ENCODE measurements at places on chromosomes 7 and 10.

- DNase-seq: no peak
These were observed 12.8 kb upstream of the FRAT2 start for GRCh38 chr10:97347317-97347716.

- DNase-seq: no peak
These were observed 1079.9 kb downstream of the CNTNAP2 start for GRCh38 chr7:147196481-147196880.

- DNase-seq: no peak
These were observed 1407.5 kb upstream of the LRRTM3 start for GRCh38 chr10:65518379-65518778.

DNA sequence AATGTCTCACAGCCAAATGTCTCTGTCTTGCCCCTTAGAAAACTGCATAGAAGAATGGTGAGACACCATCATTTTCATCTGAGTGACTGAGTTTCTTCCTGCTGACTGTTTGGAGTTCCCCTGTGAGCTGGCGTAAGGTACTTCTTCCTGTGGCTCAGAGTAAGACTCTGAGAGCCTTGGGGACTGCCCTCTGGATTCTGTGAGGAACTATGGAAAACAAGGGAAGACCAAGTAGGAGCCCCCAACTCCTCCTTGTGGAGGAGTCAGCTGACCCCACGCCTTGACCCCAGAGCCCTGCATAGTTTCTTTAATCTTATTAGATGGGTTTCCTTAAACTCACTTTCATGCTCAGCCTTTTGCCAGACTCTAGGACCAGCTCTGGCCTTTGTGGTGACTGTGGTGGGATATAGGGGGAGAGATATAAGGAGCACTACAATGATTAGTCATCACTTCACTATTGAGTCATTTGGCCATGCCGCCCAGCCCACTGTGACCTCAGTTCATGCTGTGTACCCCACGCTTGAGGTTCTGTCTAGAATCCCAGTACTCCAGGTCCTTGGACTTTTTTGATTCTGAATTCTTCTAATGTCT, 51.8 kb upstream of the FAM133B start:
- DNase-seq: no peak

- no peak for DNase-seq
These were observed 193.8 kb upstream of the WDR11 start for GRCh38 chr10:120657371-120657770.

DNA sequence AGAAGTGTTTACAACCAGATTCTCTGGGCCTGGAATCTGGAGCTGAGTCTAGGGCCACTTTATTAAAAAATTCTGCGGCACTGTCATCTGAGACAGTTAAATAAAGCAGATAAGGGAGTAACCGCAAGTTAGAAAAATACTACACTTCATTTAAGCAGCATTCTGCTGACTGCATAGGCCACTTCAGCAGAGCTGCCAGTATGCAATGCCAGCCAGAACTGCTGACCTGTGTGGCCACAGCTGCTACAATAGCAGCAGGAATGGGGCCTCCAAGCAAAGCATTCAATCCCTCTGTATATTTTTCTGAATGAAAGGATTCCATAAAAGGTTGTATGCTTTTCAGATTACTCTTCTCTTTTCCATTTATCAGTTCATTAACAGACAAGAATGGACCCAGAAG, 136.0 kb downstream of the COL28A1 start:
- no peak for DNase-seq

DNA sequence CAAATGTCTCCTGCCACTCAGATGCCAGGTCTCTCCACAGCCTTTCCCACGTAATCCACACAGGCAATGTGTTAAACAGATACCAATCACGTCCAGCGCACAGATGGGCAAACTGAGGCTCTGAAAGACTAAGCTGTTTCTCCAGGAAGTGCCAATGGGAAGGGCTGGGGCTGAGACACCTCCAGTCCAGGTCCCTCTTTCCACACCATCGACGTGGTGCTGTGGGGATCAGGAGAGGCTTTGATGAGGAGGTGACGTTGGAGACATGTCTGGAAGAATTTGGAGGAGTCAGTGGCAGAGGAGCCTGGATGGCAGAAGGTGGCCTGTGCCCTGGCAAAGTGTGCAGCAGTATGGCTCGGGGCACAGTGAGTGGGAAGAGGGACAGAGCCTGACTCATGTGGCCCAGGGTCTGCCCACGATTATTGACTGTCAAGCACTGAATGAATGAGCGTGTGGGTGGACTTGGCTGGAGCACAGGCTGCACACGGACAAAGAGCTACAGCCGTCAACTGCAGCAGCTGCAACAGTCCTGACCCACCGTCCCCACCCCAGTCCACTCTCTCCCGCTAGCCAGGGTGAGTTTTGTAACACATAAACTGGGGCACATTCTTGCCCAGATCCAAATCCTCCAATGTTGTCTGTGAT, 40.8 kb upstream of the HSPA12A start:
- DNase-seq: no peak

- no peak for DNase-seq
These were observed 1.0 kb upstream of the CROT start for GRCh38 chr7:87344446-87344845.

DNA sequence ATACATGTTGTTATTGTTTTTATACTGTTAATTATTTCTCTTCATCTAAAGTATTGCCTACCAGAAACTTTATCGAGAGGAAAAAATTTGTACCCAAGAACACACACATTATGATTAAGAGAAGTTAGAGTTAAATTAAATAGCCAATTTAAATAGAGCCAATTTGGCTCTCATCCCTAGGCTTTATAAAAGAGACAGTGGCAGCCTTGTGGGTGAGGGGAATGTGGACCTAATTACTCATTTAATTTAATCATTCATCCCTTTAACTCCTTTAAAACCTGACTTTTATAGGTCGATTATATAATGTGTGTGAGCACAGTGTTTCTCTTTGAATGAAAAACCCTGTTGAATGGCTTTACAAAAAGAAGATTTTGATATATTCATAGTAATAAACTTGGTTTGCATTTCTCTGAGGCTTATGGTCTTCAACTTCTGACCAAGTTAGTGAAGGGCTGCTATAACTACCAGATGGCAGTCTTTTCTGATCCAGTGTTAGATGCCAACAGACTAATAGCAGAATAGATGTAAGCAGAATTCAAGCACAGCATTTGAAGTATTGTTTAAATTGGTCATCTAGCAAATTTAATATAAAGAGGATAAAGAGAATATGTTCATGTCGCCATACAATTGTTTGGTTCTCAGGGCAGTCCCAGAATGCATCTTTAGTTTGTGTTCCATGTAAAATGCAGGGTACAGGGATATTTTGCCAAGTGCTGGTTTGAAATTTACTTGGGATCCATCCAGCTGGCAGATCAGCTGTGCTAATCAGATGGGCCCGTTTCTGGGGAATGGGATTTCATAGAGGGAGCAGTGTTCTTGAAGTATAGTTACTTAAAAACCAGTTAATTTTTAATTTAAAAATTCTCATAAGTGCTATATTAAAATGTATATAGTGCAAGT, 25.3 kb downstream of the ADD3 start:
- no peak for DNase-seq

DNA sequence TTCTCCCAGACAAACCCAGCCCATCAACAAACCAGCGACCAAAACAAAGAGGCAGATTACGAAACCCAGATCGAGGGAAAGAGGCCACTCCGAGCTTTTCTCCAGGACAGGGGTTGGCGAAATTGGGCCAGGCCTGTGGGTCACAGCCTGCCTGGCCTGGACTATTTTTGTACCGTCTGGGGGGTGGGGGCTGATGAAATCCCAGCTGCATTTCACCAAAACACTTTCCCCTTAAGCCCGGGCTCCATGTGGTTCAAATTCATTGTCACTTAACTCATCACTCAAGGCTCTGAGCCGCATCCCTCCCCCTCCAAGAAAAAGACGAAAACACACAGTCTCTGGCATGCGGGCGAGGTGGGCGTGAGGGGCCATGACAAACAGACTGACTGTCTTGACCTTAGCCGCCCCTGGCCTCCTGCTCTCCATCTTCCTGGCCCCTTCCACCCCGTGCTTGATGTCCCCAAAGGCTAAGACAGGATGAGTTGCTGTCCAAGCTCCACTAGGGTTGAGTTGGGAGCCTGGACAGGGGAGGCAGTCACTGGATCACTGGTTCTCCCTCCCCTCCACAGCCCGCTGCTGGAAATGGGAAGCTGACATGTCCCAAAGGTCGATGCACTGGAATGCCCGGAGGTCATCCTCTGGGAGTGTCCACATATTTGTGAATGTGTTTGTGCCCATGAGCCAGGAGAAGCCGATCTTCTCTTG, 19.2 kb downstream of the TMEM270 start:
- peak; percentile 66 for DNase-seq

DNA sequence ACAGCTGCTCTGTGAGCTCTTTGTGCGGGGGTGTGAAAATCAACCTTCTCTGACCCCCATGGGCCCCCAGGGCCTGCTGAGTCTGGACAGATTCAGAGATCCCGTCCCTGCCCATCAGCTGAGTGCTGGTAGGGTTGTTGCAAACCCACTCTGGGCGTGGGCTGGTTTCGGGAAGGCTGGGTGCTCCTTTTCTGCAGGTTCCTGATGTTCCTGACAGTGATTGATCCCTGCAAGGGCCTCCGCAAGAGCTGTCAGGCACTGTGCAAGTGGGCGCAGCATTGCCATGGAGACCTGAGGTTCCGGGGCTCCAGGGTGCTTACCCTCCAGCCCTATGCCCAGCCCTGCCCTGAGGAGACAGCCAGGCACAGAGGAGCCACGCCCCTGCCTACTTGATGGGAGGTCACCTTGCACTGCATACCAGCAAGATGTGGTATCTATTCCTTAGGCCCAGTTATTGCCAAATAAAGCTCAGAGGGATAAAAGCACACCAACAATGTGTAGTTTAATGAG, 44.3 kb upstream of the INPP5A start:
- no peak for DNase-seq

DNA sequence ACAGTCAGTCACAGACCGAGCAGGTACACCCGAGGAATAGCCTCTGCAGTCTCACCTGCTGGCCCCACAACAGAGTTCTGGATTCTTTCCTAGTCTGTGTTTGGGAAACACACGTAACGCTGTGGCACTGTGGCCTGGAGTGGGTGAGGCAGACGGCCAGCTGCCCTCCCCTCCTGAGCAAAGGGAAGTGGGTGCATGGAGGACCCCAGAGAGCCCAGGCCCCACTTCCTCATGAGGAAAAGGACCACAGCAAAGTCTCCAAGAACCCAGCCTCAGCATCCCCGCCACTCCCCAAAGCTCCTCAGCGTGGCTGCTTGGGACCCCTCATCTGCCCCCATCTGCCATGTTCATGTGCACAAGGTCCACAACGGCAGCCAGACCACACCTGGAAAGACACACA, 530.2 kb downstream of the PTPRN2 start:
- no peak for DNase-seq

DNA sequence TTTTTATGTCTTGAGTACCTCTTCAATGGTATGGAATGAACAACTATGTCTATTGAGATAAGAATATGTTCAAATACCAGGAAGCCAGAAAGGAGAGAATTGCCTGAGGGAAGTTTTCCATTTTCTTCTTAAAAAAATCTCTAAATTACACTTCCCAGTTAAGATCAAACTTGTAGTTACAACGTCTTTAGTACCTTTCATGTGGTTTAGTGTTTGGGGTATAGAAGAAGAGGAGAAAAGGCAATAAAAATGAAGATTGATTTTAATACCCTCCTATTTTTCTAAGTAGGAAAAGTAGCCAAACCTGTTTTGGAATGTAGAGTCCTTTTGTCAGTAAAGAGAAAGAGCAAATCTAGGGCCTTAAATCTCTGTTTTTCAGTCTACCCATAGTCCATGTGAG, 470.0 kb upstream of the SEMA3A start:
- DNase-seq: no peak

DNA sequence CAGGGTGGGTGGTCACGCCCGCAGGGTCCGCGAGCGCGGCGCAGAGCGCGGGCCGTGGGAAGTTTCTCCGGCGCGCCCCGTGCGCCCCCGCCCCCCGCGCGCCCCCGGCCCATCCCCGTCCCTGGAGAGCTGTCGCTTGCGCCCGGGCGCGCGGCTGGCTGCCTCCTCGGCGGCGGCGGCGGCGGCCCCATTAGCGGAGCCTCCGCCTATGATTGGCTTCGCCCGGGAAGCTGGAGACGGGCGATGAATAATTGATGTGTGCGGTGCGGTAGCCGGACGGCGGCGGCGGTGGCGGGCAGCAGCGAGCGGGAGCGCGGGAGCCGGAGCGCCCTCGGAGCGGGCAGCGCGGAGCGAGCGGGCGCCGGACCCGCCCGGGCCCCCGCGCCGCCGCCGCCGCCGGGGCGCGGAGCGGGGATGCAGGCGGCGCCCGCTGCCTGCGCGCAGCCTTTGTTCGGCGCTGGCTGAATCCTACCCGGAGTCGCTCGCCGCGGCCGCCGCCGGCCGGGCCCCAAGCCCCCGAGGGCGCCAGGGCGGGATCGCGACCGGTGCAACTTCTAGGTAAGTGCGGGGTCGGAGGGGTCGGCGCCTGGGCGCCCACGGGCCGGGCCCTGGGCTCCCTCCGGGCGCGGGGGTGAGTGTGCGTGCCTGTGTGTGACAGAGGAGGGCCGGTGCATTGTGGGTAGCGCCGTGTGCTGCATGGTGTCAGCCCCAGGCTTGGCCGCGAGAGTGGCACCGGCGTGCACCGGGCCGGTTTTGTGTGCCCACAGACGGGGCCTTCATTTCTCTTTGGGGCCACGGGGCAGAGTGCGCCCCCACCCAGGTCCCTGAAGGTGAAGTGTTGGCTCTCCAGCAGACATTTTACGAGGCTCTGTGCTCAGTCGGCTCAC, 103.8 kb upstream of the PPIF start:
- no peak for DNase-seq

GRCh38 chr10:26437637-26438461, at the start of gene APBB1IP:
APBB1IP (plus strand) TSS chr10:26438341; CDS start chr10:26492327, 53,986 bp downstream.
- peak; percentile 72 for DNase-seq

DNA sequence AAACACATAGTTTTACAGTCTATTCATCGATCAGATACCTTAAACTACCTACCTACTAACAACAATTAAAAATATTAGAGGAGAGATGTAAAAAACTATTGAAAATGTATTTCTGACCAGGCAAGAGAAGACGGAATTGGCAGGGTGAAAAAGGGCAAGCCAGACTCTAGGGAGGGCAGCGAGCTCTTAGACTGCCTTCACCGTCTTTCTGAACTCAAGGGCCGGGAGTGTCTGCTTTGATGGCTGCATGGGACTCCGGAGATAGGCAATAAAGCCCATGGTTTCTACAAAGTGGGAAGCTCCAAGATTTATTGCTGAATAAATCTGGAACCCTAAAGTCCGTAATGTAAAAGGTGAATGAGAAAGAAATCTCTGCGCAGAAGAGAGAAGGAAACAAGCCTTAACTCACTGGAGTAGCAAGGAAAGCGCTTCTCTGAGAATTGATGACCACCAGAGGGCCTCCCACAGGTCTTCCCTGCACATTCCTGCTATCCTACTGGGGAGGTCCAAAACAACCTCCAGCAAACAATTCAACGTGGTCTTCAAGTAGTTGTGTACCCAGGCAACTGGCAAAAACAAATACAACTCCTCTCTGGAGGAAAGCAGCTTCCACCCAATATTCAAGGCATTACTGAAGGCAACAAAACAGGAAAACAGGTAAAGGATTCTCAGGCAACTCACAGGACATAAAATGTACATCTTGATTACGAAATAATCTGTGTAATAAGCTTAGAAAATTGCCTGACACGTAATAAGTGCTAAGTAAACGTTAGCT, 181.3 kb downstream of the SDK1 start:
- DNase-seq: peak; percentile 50

GRCh38 chr10:89481662-89482061, 53.7 kb downstream of the SLC16A12 start:
- DNase-seq: peak; percentile 94

- peak; percentile 54 for DNase-seq
These were observed 70.1 kb upstream of the COL1A2 start for GRCh38 chr7:94324380-94325121.
